ENCODE measurements at places on chromosomes 2 and 18.

DNA sequence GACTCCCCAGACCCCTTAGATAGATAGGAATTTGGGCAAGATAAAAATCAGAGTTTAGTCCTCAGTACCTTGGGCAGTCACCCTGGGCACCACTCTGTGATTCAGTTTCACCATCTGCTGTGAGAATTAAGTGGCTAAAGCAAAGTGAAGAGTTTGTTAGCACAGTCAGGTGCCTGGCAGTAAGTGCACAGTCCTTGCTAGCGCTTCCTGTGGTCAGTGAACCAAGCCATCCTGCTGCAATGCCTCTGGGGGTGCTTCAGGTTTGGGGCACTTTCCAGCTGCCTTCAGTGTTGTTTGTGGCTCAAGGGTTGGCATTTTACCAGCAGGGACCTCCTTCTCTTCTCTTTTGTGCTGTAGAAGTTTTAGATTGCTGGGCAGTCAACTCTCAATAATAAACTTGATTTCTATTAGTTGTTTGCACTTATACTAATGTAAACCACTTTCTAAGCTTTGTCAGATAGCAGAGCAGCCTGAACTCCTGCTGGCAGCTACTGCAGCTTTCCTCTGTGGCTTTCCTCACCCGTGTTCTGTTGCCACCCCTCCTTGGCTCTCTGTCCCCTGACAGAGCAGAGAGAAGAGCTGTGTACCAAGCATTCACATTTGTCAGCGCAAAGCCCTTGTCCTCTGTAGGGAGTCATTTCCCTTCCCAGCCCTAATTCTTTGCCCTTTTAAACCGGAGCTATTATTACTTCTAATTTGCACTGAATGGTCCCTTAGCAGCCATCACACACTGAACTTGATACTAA is 48.4 kb upstream of the RMP24 start:
- DNase-seq, result no peak

GRCh38 chr2:147910990-147911473 is 66.2 kb downstream of the ACVR2A start:
- DNase-seq, result no peak

GRCh38 chr18:73728657-73729056 is 419.0 kb downstream of the FBXO15 start:
- no peak for DNase-seq

GRCh38 chr2:205989271-205990071 is 96.5 kb downstream of the INO80D start:
- DNase-seq, result no peak

DNA sequence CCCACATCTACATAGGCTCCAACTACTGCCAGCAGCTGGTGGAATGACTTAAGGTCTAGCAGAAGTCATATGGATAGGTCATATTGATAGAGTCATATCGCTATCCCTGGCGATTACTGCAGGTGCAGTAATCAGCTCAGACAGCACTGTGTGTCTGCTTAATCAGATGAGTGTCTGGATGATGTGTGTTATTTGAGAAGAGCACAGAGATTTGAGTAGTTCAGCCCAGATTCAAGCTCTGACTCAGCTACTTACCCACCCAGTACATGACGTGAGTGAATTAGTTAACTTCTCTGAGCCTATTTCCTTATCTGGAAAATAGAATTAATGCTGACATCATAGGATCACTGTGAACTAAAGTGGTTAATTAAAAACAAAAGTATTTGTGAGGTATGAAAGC is 78.9 kb downstream of the EHD3 start:
- DNase-seq, result no peak
